LHCN-M2 (cell line): ENCODE measurements at places on chromosomes 16 and 17. TPM values are rescaled to one million over a fixed set of nuclear protein-coding genes. Genes with fewer than 3 reads are reported as not detected.
A peak's percentile ranks its signal among the peaks of the same experiment; 100 is the strongest.

The FAM20A gene
- total RNA-seq: not detected in 2 replicates

The SNN gene
- total RNA-seq: 10.2 and 12.4 TPM in 2 replicates

The EVPL gene
- total RNA-seq: not detected in 2 replicates

The TTYH2 gene
- total RNA-seq: 1.1 and 1.9 TPM in 2 replicates

The FTO gene
- 118 and 120 TPM in 2 replicates for total RNA-seq

The CACNG4 gene
- total RNA-seq: not detected in 2 replicates

The ACSM2A gene
- total RNA-seq: not detected in 2 replicates

DNA sequence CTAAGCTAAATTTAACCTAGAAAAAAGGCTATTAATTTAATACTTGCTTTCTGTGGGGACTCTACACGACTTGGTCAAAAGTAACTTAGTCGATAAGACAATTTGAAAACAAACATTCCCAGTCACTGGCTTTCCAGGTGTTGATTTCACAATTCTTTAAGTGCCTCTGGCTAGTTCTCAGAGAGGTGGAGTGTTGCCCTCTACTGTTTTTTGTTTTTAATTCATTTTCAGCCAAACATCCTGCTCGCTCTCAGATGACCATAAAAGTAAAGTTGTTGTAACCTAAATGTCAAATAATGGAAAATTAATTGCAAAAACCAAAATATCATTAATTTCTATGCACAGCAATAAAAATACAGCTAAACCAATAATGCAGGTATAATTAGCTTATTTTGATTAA, 107.1 kb downstream of the MYO1D start:
- DNase-seq: peak; percentile 32

DNA sequence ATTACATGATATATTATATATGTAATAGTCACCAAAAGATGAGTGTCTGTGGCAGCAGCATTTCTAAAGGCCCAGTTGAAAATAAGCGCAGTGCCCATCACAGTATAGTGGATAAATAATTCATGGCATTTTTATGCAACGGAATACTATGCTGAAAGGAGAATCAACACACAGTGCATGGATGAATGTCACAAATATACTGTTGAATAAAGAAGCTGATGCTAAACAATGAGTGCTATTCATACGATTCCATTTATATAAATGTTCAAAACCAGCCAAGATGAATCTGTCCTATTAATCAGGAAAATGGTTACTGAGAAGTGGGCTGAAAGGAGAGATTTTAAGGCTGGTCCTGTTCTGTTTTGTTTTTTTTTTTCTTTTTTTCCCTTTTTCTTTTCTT, 61.6 kb downstream of the HSD17B2 start:
- DNase-seq: no peak

GRCh38 chr17:63911657-63912100, 621 bp upstream of the CSHL1 start:
- no peak for DNase-seq

DNA sequence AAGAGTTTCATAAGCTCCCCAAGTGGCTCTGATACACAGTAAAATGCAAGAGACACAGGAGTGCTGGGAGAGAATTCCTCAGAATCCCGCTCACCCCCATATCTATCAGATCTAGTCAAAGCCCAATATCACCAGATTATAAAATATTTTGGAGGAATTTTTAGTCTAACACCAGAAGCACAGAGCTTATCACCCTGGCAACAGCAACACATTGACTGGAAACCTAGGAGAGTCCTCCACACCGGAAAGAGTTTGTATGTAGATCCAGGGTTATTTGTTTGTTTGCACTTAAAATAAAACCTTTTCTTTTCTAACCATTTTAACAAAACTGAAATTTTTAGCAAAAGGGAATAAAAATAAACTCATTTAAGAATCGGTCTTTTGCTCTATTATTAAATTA, 7.2 kb downstream of the SOX9 start:
- DNase-seq: no peak

GRCh38 chr17:17388657-17389496, 85.7 kb downstream of the NT5M start:
- peak; percentile 52 for DNase-seq

DNA sequence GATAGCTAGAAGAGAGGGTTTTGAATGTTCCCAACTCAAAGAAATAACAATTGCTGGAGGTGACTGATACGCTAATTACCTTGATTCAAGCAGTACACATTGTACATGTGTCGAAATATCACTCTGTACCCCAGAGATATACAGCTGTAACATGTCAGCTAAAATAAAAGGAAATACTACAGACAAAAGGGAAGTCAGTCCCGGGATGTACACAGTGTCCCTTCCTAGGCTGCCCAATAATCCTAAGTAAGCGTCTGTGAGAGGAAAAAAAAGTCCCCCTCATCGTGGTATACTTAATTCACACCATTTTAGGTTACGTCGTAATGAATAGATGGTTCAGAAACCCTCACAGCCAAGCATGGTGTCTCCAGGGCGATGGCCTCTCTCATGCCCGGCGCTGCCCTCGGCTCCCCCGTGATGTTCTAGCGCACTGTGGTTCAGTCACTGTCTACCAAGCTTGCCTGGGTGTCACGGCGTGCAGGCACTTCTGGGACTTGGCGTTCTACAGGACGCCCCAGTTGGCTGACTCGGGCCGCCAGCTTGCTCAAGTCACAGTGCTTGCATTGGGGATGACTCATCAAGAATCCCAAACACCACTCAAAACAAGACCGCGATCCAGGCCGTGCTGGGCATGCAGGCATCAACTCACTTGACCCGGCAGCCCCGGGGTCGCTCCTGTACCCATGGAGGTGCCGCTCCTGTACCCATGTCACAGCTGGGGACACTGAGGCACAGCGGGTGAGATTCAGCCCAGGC, 27.6 kb downstream of the CCDC40 start:
- DNase-seq: peak; percentile 80

- DNase-seq: no peak
Observed at GRCh38 chr16:3909791-3910583, 29.5 kb upstream of the CREBBP start.

DNA sequence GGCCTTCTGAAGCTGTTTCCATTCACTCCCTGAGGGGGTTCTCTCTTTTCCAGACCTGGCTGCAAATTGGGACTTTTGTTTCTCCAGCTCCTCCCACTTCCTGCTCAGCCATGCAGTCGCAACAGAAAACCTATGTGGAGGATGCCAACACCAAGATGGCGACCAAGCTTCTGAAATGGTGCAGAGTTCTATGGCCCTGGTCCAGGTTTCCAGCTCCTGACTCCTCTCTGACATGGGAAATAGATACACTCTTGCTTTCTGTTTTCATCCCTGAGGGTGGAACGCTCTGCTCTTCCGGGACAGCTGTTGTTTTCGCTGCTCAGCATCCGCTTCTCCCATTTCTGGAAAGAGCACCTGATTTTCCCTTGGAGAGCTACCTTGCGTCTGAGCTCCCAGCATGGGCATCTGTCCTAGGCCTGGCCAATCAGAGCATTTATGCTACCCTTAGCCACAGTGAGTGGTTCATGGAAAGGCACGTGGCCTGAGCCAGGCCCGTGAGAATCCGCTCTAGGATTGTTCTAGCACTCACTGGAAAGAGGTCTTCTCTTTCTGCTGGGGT, 8.1 kb downstream of the GPRC5B start:
- DNase-seq: no peak

- no peak for DNase-seq
Observed at GRCh38 chr17:31408586-31408985, 17.1 kb downstream of the RAB11FIP4 start.

GRCh38 chr16:78503602-78504001, 404.1 kb downstream of the WWOX start:
- DNase-seq: peak; percentile 35

DNA sequence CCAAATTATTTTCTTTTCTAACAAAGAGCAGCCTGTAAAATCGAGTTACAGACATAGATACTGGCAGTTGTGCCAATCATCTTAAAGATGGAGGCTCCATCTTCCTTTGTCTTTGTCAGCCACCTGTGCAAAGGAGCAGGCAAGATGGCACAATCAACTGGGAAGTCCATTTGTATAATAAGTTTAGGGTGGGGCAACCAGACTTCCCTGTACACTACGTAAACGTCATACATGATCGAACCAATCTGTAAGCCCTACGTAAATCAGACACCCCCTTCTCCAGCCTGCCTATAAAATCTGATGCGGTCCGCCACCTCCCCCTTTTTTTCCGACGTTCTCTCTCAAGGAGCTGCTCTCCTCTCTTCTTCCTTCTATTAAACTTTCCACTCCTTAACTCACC, 31.4 kb upstream of the MEAK7 start:
- DNase-seq: no peak

GRCh38 chr16:68445458-68445857, 2.9 kb downstream of the SMPD3 start:
- peak; percentile 58 for DNase-seq

- DNase-seq: no peak
Observed at GRCh38 chr17:70344386-70345060, 175.2 kb downstream of the KCNJ2 start.

GRCh38 chr17:9670596-9670995, 25.3 kb downstream of the USP43 start:
- no peak for DNase-seq

DNA sequence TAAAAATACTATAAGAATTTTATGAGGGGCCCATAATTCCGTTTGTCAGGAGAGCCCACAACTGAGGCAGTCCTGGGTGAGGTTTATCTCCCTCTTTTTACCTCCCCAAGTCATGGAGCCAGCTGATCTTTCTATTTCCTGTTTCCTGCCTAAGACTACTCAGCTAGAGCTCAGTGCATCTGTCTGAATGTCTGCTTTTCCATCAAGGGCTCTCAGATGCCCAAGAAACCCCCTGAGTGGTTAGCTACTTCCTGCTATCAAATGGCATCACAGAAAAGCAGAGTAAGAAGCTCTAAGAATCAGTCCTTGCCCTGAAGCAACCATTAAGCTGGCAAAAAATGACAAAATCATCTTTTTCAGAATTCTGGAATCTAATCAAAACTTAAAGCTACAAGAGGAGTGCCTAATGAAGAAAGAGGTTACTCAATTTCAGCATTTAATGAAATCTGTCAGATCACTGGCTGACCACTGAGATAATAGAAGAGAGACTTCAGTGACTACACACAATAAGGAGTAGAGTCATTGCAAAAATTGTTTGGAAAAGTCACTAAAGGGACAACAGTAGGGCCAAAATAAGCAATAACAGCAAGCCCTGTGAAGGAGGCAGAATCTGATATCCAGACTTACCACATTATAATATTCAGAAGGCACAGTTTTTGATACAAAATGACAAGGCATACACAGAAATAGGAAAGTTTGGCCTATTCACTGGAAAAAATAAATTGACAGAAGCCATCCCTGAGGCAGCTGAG, 150.1 kb downstream of the CYB561 start:
- DNase-seq: no peak

DNA sequence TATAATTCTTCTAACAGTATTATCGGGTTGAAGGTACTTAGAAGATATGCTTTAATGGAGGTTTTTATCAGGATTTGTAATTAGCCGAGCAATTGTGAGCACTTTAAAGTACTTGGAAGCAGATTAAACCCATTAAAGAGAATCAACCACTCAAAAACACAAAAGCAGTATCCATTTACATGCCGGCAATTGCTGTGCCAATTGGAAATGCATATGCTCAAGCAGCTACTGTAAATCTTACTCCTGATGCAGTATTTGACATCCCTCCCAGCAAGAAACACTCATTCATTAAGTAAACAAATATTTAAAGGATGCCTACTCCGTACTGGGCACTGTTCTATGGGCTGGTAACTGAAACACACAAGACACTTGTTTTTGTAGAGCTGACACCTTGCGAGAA, 11.4 kb upstream of the CCL1 start:
- DNase-seq: no peak

DNA sequence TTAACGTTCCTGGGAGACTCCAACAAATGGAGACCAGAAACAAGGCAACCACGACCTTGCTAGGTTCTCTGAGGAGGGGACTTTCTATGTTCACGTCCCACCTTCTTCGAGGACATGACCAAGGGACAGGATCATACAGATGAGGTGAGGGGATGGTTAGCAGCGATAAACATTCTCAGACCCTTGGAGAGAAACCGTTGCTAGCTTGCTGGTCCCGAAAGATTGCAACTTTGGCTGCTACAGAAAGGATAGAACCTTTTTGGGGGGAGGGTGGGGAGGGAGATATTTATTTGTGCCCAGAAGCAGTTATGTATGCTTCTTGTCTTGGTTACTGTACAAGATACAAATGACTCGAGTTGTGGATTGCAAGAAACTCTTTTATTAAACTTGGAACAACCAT, 35.3 kb upstream of the KCNJ2 start:
- DNase-seq: no peak

DNA sequence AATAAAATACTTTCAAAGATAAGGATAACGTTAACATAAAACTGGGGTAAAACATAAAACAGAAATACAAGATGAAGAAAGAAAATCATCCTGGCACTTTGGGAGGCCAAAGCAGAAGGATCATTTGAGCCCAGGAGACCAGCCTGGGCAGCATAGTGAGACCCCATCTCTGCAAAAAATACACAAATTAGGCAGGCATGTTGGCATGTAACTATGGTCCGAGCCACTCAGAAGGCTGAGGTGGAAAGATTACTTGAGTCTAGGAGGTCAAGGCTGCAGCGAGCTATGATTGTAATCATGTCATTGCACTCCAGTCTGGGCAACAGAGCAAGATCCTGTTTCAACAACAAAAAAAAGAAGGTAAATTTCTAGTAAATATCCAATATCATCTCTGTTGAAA, 19.6 kb downstream of the TAT start:
- no peak for DNase-seq

GRCh38 chr17:34606763-34607162, 27.4 kb downstream of the TMEM132E start:
- DNase-seq: no peak

GRCh38 chr17:54947396-54947795, 21.1 kb downstream of the COX11 start:
- DNase-seq: no peak

DNA sequence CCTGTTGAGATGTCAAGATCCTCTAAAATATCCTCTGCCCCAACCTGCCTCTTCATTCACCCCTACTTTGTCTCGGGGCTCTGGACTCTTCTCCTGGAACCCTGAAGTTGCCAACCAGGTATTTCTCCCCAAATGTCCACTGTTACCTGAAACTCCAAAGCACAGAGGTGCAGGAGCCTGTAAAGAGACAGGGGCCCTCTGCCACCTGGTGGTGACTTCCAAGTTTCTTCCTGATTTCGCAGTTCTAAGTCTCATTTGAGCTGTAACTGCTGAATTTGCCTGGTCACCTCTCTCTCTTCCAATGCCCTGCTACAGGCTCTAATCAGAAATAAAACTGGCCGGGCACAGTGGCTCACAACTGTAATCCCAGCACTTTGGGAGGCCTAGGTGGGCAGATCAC, 77.1 kb upstream of the RCVRN start:
- DNase-seq: no peak

- DNase-seq: no peak
Observed at GRCh38 chr17:30995347-30995746, 24.5 kb downstream of the RNF135 start.

- DNase-seq: no peak
Observed at GRCh38 chr16:35193956-35194355, 1734.5 kb downstream of the TP53TG3F start.

GRCh38 chr17:77085926-77086432, 54.8 kb upstream of the SEC14L1 start:
- no peak for DNase-seq
